ENCODE measurements at places on chromosomes 1 and 21. TPM values are rescaled to one million over a fixed set of nuclear protein-coding genes. Genes with fewer than 3 reads are reported as not detected.

DNA sequence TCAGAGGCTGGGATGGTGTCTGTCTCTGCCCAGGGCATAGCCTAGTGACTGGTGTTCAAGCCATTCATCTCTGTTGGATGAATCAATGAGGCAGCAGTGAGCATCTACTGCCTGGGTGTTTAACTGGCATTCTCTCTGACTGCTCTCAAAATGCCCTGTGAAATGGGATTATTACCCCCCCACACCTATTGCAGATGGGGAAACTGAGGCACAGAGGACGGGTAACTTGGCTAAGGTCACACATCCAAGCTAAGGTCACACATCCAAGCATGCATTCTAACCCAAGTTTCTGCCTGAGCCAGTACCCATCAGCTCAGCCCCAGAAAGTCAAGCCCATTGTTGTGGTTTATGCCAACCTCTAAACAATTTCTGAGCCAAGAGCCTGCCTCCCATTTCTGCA lies 5.0 kb downstream of the TTC39A start:
- no peak for DNase-seq

- DNase-seq: no peak
Observed at GRCh38 chr21:31908106-31909031, 35.5 kb downstream of the HUNK start.

DNA sequence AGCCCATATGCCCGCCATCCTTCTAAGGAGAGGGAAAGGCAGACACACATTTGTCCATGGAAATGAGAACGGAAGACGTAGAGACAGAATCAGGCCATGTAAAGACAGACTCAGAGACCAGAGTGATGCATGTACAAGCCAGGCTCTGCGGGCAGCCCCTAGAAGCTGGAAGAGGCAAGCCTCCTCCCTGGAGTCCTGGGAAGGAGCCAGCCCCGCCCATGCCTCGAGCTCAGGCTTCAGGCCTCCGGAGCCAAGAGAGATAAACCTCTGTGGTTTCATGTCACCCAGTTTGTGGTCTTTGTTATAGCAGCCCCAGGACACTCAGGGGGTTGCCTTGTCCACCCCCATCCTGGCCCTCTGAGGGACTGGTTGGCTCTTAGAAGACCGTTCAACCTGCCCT lies 11.6 kb downstream of the PDE9A start:
- no peak for DNase-seq

- DNase-seq: no peak
Observed at GRCh38 chr1:183180218-183180617, 5.8 kb upstream of the LAMC2 start.

DNA sequence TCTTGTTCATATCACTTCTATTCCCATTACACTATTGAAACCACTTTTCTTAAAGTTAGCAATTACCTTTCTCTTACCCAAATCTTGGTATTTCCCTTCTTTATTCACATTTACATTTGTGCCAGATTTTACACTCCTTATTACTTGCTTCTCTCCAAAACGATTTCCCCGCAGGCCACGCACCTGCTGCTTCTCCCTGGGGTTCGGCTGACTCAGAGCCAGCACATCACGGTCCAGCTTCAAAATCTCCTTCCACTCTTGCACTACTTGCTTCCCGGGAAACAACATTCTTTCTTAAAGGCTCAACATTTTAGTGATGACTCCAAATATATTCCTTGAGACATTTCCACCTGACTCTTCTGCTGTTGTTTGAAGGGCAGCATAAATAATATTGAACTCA lies 20.7 kb downstream of the LHX9 start:
- no peak for DNase-seq

Gene SELL
- total RNA-seq: 11.6 TPM

- no peak for DNase-seq
Observed at GRCh38 chr1:23100074-23100748, 68.4 kb downstream of the LUZP1 start.

Data from posterior vena cava (tissue), 2 donors.